Fibroblast of the aortic adventitia (primary cell): ENCODE measurements at places on chromosomes 3 and 15. TPM values are rescaled to one million over a fixed set of nuclear protein-coding genes. Genes with fewer than 3 reads are reported as not detected.

PAQR9 gene
- total RNA-seq: 0.09 TPM in 1 of 2 replicates, not detected in the other

MORC1 gene
- total RNA-seq: not detected in 2 replicates

RHOV gene
- 0.82 TPM in 1 of 2 replicates, not detected in the other for total RNA-seq

TMCO5A gene
- 0.49 TPM in 1 of 2 replicates, not detected in the other for total RNA-seq

NCK1 gene
- 42.6 and 244 TPM in 2 replicates for total RNA-seq

FETUB gene
- not detected in 2 replicates for total RNA-seq

KCNAB1 gene
- total RNA-seq: 3.3 and 9.2 TPM in 2 replicates

OR4F15 gene
- not detected in 2 replicates for total RNA-seq

COL6A5 gene
- total RNA-seq: under 0.01 TPM in 1 of 2 replicates, not detected in the other

MAP1A gene
- 43.9 and 108 TPM in 2 replicates for total RNA-seq

KLHL40 gene
- not detected in 2 replicates for total RNA-seq

RFX7 gene
- 4.1 and 9.5 TPM in 2 replicates for total RNA-seq

STRA6 gene
- 0.18 and 0.25 TPM in 2 replicates for total RNA-seq

PPP1R14D gene
- total RNA-seq: not detected in 2 replicates

ARHGEF26 gene
- 2.0 and 4.3 TPM in 2 replicates for total RNA-seq

ACTRT3 gene
- 3.8 and 4.3 TPM in 2 replicates for total RNA-seq

NANOGP8 gene
- total RNA-seq: 0.81 TPM in 1 of 2 replicates, not detected in the other
